ENCODE measurements at places on chromosomes 6 and 20.

GRCh38 chr6:130970839-130971410 lies 92.1 kb downstream of the EPB41L2 start:
- no peak for DNase-seq

GRCh38 chr6:25411316-25411950 lies 132.3 kb downstream of the CARMIL1 start:
- DNase-seq: no peak

DNA sequence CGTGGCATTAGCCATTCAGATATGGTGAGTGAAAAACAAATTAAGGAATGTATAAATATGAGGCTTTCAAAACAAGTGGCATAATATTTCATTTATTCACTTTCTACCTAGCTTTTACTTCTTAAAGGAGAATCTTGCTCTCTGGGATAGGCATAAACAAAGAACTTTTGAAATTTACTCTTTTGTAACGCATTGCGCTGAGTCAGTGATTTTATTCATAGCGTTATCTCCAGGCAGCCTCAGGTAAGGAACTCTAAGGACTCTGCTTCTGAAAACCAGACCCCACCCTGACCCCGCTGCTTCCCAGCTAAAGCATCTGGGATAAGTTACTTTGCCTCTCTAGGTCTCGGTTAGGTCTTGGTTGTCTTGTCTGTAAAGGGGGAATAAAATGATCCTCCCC lies 234.7 kb downstream of the MYLK4 start:
- no peak for DNase-seq

DNA sequence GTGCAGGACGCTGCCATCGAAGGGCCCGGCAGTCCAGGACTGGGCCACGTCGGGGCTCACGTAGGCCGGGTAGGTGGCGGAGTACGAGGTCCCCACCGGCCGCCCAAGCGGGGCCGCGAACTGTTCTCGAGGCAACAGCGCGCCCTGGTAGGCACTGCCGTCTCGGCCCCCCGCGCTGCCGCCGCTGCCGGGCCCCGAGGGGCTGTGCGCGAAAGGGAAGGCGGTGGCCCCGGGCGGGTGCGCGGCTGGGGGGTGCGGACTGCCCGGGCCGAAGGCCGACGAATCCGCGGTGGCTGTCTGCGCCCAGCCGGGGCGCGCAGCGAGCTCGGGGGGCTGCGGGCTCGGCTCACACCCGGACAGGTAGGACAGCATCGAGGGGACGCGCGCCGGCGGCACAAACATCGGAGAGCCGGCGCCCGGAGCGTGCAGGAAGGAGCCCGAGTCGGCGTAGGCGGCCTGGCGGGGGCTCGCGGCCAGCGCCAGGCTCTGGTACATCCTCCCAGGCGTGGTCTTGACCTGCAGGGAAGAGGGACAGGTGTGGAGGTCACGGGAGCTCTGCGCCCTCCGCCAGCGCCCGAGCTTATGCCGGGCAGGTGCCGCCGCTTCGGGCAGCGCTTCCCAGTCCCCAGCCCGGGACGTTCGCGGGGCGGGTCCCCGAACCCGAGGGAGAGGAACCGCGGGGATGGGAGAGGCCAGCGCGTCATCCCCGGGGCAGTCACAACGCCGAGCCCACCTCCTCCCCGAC lies 596 bp downstream of the GATA5 start:
- no peak for DNase-seq

DNA sequence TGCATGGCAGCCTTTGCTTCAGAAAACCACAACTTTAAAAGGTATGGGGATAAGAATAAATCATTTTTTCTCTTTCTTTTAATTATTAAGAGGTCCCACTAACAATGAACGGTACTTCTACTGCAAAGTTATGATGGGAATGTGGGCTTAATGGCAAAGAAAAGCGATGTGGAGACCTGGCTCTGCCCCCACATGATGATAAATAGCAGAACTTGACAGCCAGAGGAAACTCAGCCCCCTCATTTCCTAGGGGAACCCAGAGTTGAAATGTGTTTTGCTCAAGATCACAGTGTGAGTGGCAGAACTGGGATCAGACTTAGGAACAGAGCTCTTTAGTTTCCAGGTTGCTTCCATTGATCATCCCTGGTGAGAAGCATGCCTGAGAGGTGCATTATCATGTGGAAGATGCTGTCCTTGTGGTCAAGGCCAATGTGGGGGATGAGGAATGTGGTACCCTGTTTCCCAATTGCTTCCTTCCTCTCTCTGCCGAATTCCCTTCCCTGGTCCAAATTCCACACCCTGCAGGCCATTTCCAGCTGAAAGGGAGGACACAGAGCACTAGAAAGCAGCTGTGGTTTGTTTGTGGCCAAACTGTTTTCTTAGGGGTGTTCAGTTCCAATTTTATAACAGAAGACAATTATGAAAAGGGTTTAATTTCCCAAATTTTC lies 66.0 kb downstream of the BACH2 start:
- DNase-seq: no peak

DNA sequence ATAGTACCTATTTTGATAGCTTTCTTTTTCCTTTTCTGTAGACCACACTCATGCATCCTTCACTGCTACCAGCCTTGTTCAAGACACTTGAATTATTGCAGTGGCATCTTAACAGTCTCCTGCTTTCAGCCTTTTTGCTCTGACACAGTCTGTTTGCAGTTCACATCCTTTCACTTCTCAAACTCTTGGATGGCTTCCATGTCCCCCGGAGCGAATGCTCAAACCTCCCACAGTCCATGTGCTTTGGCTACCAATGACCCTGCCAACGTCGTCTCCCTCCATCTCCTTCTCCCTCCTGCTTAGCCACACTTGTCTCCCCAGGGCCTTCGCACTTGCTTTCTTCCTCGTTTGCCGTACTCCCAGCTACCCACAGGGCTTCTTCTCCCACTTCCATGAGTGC lies 270.0 kb upstream of the ZFP64 start:
- no peak for DNase-seq

GRCh38 chr20:17518339-17519052 lies 12.7 kb downstream of the BFSP1 start:
- no peak for DNase-seq

GRCh38 chr6:31086788-31087440 lies 25.5 kb downstream of the C6orf15 start:
- no peak for DNase-seq

DNA sequence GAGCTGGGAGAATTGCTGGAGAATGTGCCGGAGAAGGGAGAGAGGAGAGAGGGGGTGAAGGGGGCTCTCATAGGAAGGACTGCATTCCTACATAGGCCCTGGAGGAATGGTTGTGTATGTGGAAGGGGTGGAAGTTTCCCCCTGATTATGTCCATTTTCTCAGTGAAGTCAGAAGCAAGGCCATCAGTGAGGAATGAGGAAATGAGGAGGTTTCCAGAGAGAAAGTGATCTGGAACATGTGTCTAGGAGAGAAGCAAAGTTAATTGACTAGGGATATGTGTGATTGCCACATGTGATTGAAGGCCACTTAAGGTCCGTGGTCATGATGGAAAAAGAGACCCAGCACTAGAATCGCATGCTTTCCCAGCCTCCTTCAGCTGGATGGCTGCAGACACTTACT lies 42.3 kb downstream of the TBPL1 start:
- DNase-seq: no peak

GRCh38 chr6:168332020-168332419 lies 12.4 kb upstream of the DACT2 start:
- no peak for DNase-seq

DNA sequence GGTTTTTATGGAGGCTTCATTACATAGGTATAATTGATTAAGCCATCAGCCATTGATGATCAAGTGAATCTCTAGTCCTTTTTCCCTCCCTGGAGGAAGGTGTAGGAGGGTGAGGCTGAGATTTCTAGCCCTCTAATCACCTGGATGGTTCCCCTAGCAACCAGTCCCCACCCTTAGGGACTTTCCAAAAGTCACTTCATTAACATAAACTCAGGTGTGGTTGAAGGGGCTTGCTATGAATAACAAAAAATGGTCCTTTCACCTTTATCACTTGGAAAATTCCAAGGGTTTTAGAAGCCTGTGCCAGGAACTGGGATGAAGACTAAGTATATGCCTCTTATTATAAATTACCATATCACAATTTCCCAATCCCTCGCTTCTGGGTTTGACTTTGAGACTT lies 40.4 kb downstream of the SMPDL3A start:
- no peak for DNase-seq

- DNase-seq: no peak
Measured at GRCh38 chr6:21402368-21402767, 191.2 kb upstream of the SOX4 start.

DNA sequence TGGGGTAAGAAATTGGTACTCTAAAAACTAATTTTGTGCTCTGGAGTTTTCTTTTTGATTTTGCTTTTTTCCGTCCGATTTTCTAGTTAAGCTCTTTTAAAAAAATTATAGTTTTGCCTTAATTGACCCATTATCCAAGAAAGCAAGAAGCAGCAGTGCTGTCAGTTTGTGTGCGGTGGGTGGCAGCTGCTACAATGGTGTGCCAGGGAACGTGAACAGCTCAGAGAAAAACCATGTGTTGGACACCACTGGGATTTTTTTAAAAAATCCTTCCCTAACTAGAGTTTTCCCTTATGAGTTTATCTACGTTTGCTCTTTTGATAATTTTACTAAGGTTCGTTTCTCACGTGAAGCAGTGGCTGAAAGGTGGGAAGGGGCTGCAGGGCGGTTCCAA lies 8.0 kb downstream of the MAP3K5 start:
- DNase-seq: no peak

GRCh38 chr6:129717277-129717676 lies 7.3 kb upstream of the ARHGAP18 start:
- DNase-seq: no peak

GRCh38 chr6:53566755-53567154 lies 21.9 kb upstream of the GCLC start:
- no peak for DNase-seq

DNA sequence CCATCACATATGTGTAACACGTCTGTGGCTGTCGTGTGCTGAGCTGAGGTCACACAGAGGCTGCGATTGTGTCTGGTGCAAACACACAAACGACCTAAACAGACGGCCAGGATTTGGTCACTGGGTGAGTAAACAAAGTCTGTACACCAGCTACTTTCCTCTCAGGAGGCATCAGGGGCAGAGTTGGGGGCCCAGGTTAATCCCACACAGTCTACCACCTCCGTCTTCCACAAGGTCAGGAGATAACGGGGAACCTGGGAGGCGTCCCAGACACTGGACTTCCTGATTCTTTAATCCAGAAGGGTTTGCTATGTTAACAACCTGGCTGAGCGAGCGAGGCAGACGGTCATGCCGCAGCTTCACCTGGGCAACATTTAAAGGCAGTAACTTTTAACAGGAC lies 1.5 kb downstream of the DACT2 start:
- no peak for DNase-seq

GRCh38 chr20:48926267-48926666 lies 4.8 kb downstream of the ARFGEF2 start:
- DNase-seq: no peak

DNA sequence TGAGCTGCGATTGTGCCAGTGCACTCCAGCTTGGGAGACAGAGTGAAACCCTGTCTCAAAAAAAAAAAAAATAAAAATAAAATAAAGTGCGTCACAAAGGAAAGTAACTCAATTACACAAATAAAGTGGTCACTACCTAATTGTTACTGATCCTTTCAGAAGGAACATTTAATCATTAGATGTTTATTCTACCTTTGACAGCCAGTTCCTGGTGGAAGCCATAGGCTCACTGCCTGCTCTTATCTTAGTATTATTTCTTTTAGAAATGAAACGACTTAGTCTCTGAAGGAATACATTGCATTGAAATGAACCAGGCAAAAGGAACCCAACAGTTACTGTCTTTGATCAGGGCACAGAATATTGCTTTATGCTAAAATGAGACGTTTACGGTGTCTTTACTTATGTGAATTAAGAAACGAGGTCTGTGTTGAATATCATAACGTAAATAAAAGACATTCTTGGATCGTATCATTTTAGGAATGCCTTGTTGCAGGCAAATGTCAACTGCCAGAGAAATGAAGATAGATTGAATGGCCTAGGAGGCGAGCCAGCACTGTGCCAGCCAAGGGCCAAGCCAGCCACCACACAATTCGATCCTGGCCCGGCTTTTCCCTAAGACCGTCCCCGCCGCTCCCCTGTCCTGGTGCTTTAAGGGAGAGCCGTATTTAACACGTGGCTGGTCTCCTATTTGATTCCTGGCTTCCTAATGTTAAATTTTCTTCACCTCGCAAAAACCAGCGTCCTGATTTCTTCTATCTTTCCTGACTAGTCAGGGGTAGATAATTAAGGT lies 136.7 kb upstream of the GMDS start:
- DNase-seq: no peak

- DNase-seq: no peak
Measured at GRCh38 chr20:53635221-53635620, 41.6 kb upstream of the ZNF217 start.

DNA sequence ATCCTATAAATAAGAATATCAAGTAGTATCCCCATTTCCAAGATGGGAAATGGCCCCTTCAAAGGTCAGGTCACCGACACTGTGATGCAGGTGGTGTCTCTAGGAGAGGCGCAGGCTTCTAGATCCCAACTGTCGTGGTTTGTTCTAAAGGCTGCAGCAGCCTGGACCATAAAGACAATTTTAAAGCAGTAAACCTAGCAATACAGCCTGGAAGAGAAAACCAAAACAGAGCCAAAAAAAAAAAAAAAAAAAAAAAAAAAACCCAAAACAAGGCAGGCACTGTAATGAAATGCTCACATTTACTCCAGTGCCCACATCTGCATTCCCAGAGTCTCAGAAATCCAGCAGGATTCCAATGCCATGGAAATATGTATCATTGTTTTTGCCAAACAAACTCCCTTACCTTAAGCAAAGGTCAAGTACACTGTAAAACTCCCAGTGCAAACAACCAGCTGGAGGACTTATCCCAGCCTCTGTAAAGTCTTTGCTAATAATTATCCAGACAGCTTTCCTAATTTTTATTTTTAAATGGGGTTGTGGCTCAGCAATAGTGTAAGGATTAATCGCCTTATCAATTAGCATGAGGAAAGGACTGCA lies 98.2 kb downstream of the PSMG4 start:
- no peak for DNase-seq

DNA sequence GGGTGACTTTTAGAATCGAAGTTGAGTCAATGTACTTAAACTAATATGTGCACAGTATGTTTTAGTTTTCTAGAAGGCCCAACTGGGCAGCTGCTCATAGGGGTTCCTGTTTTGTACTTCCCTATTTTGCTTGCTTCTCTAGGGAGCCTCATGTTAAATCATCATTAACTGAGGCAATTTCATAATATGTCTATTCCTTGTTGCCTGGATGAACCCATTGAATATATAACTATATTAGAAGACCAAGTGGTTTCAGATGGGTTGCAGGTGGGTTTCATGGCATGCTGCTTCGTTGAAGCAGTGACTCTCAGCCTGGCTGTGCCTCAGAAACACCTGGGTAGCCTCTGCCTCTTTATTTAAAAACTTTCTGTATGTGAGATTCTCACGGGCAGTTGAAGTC lies 22.2 kb downstream of the CARMIL1 start:
- peak; percentile 33 for DNase-seq

DNA sequence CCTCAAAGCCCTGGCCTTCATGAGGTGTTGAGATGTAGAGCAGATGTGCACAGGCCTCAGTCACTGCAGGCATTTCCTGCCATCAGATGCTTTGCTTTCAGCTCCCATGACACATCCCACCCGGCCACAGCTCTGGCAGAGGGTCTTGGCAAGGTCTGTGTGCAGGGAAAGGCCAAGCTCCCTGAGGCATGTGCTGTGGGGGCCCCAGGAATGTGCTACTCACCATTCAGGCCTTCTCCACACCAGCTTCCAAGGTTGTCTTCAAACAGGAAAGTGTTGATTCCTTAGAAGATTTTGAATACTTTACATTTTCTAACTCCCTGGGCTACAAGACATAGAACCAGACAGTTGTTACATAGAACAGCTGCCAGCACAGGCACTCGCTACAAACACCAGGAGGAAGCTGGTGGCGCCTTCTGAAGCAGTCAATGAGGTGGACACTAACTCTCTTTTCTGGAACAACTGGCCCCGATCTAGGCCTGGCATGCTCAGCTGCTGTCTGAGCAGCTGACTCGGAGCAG lies 27.8 kb downstream of the CASS4 start:
- DNase-seq: no peak

GRCh38 chr6:75568965-75569364 lies 32.7 kb upstream of the SENP6 start:
- no peak for DNase-seq
